ENCODE measurements at places on chromosomes 1 and 21.

- no peak for DNase-seq
Observed at GRCh38 chr1:117661027-117661426, 55.2 kb downstream of the TENT5C start.

GRCh38 chr1:3902571-3903091 lies 2.6 kb upstream of the C1orf174 start:
- DNase-seq, result no peak

GRCh38 chr21:44548381-44548780 lies 2.9 kb downstream of the KRTAP10-2 start:
- DNase-seq, result no peak

DNA sequence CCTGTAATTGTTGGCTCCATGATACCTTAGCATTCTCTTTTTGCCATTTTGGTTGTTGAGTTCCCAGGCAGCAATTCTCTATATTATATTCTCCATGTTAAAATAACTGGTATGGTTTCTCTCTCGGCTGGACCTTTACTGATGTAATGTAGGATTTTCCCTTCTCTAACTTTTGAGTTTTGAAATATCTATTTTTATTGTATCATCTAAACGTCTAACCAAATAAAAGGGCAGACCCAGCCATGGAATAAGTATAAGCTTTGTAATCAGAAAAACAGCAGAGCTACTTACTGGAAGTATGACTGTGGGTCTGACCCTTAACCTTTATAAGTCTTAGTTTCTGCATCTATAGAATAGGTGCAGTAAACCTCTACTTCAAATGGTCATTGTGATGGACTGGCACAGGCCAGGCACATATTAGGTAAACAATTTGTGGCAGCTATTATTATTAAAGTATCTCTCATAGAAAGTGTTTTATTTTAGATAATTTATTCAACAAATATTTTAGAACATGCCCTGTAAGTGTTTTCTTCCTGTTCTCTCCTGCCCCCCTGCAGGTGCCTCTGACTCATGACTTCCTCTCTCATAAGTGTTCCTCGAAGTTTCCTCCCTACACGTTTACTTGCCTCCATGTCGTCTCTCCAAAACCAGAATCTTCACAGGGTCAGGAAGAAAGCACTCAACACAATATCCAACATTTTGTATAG lies 224.9 kb upstream of the FGGY start:
- DNase-seq, result no peak

DNA sequence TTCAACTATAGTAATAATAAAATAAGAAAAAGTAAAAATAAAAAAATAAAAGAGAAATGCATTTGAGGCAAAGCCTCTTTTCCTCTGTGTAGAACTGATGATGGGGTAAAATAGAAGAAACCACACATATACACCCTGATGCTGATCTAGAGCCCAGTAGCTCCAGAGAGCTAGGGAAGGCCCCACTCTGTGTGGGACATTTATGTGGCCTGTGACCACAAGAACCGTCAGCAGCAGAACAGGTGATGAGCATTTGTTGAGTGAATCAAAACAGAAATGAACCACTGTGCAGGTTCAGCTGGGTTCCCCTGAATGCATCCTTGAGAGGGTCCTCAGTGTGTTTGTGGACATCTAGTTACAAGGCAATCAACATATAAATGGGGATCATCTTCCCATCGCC lies 221.8 kb upstream of the HOOK1 start:
- DNase-seq, result no peak

DNA sequence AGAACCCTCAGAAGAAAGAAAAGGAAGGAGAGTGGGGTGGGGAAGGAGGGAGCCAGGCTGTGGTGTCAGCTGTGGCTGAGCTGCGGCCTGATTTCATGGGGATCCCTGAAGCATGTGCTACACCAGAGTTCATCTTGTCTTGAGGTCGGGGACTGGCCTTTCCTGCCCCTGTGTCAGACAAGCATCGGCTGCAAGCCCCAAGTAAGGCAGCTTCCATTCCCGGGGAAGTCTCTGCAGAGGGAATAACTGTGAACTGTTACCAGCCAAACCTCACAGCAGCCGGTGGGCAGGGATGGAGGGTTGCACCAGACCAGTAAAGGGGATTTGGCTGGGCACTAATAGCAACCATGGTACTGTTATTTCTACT lies 35.7 kb upstream of the BTG2 start:
- no peak for DNase-seq

Data from EH (cell line).